ENCODE measurements at places on chromosomes 3 and 15.

GRCh38 chr15:35319354-35319753 lies 226.6 kb downstream of the DPH6 start:
- DNase-seq, result no peak

GRCh38 chr15:101600035-101600434 lies 52.1 kb downstream of the TM2D3 start:
- DNase-seq, result no peak

DNA sequence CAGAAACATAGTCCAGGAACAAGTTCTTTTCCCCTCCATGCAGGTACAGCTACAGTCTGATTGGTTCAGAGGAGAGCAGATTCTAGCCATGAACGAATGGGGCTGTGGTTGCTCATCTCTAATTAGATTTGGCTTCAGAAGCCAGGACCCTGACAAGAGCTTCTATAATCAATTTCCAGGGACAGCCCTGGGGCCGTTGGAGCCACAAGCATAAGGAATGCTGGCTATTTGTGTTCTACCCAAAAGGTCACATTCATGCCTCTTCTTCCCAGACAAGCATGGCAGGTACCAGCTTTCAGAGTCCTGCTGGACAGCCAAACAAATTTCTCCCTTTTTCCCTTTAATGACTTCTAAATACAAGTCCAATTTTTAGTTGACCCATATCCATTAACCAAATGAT lies 215.5 kb upstream of the LRTM1 start:
- DNase-seq, result no peak

DNA sequence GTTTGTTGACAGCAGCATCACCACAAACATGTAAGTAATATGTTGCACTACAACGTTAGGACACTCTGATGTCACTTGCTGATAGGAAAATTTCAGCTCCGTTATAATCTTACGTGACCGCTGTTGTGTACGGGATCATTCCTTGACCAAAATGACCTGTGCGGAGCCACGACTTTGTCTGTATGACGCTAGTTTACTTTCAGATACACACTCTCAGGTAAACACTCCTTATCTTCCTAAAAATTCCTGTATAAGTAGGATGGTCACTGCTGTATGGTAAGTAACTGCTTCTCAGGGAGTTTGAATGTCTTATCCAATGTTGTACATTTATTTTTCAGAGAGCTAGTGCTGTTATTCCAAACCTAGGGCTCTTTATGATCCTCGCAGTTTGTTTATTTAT lies 410.3 kb downstream of the NAALADL2 start:
- DNase-seq, result no peak

DNA sequence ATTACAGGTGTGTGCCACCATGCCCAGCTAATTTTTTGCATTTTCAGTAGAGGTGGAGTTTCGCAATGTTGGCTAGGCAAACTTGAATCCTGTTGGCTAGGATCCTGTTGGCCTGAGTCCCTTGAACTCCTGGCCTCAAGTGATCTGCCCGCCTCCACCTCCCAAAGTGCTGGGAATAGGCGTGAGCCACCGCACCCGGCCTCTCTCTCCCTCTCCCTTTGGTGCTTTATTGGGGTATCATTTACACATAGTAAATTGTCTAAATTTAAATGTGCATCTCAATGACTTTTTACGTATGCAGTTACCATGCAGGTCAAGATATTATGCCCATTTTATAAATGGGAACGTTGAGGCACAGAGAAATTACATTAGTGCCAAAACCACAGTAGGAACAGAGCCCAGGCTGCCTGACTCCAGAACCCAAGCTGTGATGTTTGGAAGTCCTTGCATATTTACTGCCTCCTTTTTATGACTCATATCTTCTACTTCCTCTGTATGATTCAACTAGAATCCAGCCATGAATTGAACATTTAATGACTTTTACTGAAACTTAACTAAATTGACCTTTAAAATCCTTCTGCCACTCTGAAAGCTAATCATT lies 34.0 kb upstream of the RPP14 start:
- no peak for DNase-seq

DNA sequence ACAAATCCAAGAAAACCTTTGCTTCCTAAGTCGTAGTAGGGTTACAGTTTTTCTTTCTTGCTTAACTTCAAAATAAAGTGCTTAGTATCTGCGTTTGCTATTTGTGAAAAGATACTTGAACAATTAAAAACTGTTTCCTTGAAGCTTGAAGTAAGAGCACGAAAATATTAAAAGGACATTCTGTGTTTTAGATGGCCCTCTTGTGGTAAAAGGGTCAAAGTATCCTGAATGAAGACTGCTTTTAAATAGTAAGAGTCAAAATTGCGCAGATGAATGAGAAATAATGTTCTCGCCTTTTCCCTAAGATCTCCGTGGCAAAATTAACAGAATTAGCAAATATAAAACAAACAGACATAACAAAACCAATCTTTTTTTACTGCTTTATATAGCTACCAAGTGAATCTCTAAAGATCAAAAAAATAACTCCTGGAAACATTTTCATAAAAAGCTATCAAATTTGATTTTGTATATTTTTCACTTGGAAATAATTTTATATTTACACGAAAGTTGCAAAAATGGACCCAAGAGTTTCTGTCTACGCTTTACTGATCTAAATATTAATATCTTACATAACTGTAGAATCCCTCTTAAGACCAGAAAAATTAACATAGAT lies 175.4 kb downstream of the MBNL1 start:
- no peak for DNase-seq

GRCh38 chr3:82509106-82509842 lies 747.8 kb upstream of the GBE1 start:
- DNase-seq, result no peak

GRCh38 chr15:81882504-81882903 lies 163.3 kb downstream of the MEX3B start:
- no peak for DNase-seq

GRCh38 chr3:25421747-25422146 lies 6.3 kb upstream of the RARB start:
- DNase-seq, result no peak

GRCh38 chr15:79978655-79979514 lies 7.9 kb upstream of the BCL2A1 start:
- DNase-seq, result no peak

DNA sequence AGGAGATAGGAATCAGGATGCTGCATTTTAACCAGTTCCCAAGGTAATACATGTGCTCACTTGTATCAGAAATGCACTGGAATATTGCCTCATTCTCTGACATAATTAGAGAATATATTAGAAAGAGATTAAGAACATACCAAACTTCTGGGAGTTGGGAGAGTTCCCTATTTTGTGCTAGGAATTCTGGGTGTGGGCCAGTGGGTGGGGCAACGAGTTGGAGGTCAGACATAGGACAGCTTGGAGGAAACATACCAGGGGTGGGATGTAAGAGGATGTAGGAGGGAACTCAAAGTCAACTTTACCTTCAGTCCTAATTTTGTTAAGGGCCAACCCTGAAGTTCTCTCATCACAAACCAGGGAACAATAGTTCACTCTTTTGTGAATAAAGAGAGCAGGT lies 83.6 kb downstream of the SLC7A14 start:
- DNase-seq, result no peak

- no peak for DNase-seq
These were observed 93.7 kb downstream of the ZNF280D start for GRCh38 chr15:56639631-56640030.

- no peak for DNase-seq
These were observed 987.0 kb downstream of the NTRK3 start for GRCh38 chr15:87269566-87269965.

- DNase-seq, result no peak
These were observed 27.6 kb downstream of the CNOT10 start for GRCh38 chr3:32712506-32713055.

DNA sequence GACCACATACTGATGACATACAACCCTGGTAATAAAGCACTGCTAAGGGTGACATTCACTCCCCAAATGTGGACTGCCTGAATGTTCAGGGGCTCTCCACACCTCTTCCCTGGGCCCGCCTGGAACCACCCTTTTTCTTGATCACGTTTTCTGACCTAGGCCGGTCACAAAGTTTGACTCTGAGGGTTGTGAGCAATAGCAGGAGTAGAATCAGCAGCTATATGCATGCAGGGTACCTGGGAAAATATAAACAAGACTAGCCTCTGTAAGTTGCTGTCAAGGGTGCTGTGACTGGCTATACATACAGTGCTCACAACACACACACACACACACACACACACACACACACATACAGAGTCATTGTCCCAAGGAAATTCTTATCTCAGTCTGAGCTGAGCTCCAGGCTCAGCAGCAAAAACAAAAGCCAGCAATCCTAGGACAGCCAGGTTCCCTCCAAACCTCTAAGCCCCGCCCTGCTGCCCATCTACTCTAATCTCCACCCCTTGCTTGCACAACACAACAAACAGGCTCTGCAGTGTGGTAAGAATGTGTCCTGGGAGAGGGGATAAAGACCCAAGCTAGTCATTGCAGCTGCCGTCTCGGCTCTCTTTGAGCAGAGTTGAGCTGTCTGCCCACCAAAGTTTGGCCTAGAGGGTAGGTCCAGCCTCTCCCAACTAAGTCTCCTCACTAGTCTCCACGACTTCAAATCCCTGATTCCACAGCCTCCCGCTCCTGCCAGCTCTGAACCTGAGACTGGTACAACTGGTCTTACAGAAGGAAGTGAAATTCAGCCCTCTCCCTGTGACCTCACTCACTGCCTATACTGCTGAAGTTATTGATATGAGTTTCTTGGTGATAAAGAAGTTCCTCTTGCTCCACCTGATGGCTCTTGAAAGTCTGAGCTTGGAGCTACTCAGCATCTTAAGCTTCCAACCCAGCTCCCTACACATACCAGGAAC lies 2.2 kb downstream of the BMF start:
- DNase-seq, result no peak

GRCh38 chr3:135760581-135760980 lies 204.9 kb upstream of the PPP2R3A start:
- no peak for DNase-seq

GRCh38 chr15:56715220-56715619 lies 18.1 kb downstream of the ZNF280D start:
- DNase-seq, result no peak

GRCh38 chr3:17144665-17144993 lies 259.9 kb downstream of the PLCL2 start:
- no peak for DNase-seq

DNA sequence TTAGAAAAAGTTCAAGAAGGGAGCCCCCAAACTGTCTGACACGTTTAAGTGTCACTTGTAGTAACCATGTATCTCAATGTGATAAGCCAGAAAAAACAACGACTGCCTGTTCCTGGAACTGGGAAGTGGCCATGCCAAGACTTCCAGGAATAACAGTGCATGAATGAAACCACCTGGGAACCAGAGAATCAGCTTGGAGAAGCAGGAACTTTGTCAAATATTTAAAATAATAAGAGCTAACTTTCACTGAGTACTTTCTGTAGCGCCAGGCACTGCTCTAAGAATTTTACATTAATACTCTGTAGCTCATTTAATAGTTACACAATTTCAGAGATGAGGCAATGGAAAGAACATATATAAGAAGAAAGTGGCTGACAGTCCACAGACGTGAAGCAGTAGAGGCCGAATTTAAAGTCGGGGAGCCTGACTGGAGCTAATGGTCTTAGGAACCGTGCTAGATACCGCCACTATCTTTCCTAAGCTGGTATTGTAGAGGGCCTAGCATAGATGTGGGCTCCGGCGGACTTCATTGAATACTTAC lies 876 bp downstream of the PLSCR1 start:
- DNase-seq, result no peak

DNA sequence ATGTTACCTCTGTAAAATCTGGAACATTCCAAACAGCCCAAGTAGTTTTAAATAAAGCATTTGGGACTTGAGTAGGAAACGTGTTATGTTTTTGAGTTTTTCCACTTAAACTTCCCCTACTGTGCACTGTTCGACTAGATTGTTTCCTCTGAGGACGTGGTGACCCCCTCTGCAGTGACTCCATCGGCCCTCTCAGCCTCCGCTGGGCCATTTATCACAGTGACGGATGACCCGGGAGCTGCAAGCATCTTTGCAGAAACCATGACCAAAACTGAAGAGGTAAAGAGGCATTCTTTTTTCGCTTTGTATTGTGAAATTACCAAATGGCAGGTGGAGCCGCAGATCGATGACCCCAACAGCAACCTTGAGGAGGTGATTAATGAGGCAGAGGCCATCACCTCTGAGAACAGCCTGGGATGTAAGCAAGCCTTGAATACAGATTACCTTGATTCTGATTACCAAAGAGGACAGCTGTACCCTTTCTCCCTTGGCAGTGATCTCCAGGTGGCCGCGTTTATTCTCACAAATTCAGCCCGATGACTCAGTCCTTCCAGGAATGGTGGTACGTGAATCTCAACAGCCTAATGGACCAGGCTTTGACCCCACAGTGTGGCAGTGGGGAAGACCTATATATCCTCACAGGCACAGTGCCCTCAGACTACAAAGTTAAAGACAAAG lies 79.1 kb upstream of the FAN1 start:
- DNase-seq, result no peak

DNA sequence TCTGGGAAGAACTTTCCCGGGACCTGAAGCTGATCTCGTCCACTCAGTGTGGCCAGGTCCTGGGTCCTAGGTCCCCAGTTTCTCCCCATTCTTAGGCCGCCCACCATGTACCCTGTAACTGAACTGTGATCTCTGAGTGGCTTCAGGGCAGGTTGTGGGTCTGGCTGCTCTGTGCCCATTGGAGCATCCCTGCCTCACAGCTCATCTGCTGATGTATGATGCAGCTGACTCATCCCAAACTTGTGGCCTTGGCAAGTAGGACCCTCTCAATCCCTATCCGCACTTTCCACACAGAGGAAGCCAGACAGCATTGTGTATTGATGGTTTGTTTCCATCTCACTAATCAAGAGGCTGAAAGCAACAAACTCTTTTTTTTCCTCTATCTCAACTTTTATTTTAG lies 69.1 kb upstream of the XCR1 start:
- DNase-seq, result no peak

DNA sequence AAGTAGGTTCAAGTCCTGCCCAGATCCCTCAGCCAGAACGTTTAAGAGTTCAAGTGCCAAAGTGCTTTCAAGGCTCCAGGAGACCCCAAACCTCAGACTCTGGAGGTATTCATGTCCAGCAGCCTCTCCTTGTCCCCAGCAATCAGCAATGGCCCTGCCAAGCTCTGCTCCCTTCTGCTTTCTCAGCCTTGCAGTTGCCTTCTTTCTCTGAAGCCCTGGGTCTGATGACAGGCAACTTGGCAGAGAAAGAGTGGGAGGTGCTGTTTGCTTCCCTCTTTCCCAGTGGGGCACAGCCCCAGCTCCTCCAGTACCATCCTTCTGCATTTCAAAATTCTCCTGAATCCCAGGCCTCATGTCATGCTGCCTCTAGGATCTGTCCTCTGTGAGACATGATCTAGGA lies 40.2 kb downstream of the ATP2B2 start:
- DNase-seq, result no peak

GRCh38 chr3:29611252-29611651 lies 330.4 kb downstream of the RBMS3 start:
- no peak for DNase-seq

- DNase-seq, result no peak
These were observed 91.2 kb upstream of the PHLDB2 start for GRCh38 chr3:111767756-111768445.

DNA sequence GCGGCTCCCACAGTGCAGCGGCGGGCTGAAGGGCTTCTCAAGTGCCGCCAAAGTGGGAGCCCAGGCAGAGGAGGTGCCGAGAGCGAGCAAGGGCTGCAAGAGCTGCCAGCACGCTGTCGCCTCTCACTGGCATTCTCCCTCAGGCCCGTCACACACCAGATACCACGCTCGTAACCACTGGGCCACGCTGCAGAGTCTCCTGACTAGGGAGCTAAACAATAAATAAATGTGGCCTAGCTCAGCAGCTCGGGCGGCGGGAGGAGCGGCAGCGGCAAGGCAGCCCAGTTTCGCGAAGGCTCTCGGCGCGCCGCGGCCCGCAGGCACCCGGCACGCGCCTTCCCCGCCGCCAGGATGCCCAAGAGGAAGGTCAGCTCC lies 55.9 kb upstream of the FAM174B start:
- no peak for DNase-seq

GRCh38 chr15:33395846-33396245 lies 85.1 kb downstream of the RYR3 start:
- DNase-seq, result no peak

Data from NCI-H1092 (cell line).